Nucleus accumbens (tissue), 56 donors: ENCODE measurements at places on chromosomes 1 and 21.
A peak's percentile ranks its signal among the peaks of the same experiment; 100 is the strongest.

DNA sequence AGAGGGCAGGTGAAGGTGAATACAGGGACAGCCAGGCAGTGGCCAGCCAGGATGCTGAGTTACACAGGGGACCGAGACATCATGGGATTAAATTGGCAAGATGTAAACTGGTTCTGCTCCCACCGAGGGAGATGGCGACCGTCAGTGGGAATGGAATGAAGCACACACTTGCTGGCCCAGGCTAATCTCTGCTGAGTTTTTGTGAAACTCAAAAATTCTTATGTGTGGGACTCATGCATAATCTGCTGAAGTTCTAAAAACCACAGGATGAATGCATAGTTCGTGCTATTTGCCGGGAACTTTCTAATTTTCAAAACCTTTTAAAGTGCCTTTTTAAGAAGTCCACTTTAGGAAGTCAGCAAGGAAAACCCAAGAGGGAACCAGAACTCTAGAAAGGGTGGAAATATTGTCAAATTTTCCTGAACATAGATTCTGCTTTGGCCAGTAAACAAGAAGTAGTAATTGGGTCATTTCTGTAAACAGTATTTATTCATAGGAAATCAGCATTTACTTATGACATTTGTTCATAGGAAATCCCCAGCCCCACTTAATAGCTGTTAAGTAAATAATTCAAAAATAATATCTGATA lies 85.4 kb upstream of the ROR1 start:
- no peak for DNase-seq

DNA sequence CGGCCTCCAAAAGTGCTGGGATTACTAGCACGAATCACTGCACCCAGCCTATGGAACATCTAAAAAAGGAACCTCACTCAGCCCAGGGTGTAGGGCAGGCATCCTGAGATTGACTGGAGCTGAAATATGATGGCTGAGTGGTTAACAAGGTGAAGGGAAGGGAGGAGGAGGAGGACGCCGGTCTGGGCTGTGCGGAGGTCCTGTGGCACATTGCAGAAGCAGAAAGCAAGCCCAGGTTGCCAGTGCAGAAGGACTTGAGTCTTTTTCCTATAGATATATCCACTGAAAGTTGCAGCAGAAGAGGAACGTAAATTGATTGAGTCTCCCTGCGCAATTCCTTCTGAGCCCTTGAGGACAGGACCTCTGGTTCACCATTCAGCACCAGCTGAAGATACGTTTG lies 1.5 kb upstream of the KIF17 start:
- DNase-seq = no peak

- no peak for DNase-seq
Observed at GRCh38 chr1:46406881-46407608, 12.9 kb downstream of the FAAH start.

- no peak for DNase-seq
Observed at GRCh38 chr1:219505886-219506285, 107.0 kb downstream of the ZC3H11B start.

- DNase-seq = no peak
Observed at GRCh38 chr1:6512245-6512907, 20.9 kb upstream of the PLEKHG5 start.

- no peak for DNase-seq
Observed at GRCh38 chr1:186152227-186152619, 222.8 kb downstream of the TPR start.

DNA sequence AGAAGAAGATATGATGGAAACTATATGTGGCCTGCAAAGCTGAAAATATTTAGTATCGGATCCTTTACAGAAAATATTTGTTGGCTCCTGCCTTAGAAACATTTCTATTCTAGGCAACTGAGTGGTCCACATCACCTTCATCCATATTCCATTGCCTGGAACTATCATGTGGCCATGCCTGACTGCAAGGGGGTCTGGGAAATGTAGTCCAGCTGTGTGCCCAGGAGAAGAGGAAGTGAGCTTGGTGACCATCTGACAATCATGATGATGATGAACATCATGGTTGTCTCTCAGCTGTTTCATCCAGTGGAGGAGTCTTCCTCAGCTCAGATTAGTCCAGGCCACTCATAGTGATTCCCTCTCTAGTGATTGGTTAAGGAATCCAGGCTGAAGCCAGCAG lies 61.8 kb upstream of the IFNLR1 start:
- DNase-seq = no peak

DNA sequence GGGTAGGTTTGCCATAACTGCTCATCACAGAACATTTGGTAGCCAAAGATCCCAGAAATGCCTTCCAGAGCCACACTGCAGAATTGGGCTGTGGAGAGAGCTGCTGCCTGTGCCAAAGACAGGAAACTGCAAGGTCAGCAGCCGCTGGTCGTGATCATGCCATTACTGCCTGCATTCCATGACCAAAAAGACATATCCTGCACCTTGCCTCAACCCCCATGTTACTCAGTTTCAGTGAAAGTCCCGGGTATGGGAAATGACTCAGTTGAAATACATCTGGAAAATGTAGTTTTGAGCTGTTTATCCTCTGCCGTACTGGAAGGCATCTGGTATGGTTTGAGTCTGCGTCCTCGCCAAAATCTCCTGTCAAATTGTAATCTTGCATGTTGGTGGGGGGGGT lies 161.7 kb downstream of the FCRL5 start:
- DNase-seq = no peak

GRCh38 chr1:186578325-186579016 lies 101.8 kb downstream of the PTGS2 start:
- no peak for DNase-seq

- DNase-seq = peak; percentile 48
Observed at GRCh38 chr1:3423245-3423829, 31.1 kb upstream of the ARHGEF16 start.

DNA sequence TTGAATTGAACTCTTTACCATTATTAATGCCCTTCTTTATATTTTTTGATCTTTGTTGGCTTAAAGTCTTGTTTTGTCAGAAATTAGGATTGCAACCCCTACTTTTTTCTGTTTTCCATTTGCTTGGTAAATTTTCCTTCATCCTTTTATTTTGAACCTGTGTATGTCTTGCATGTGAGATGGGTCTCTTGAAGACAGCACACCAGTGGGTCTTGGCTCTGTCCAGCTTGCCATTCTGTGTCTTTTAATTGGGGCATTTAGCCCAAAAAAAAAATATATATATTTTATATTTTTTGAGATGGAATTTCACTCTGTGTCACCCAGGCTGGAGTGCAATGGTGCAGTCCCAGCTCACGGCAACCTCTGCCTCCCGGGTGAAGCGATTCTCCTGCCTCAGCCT lies 33.6 kb downstream of the DISC1 start:
- DNase-seq = no peak

GRCh38 chr1:219354962-219355361 lies 181.3 kb downstream of the LYPLAL1 start:
- no peak for DNase-seq

DNA sequence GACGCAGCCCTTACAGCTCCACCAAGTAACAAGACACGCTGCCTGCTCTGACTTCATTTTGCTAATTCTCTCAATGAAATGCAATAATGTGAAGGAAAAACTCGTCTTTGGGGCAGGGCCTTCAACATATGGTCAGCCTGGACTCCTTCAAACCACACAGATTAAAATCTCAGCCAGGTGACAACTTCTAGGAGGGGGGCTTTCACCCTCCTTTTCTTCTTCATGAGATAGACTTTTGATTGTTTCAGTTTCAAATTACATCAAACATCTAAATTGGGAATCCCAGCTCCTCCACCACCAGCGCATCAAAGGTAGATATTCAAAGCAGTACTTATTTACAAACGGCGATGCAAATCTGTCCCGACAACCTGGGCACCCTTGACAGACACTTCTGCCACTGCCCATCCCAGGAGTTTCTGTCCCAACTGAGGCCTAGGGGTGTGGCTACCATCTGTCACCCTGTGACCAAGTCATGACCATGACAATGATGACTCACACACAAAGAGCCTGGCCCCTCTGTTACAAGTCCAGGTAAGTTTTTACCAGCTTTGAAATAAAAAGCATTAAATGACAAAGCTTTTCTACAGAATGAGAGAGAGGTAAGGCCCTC lies 29.7 kb downstream of the SSBP3 start:
- DNase-seq = no peak

DNA sequence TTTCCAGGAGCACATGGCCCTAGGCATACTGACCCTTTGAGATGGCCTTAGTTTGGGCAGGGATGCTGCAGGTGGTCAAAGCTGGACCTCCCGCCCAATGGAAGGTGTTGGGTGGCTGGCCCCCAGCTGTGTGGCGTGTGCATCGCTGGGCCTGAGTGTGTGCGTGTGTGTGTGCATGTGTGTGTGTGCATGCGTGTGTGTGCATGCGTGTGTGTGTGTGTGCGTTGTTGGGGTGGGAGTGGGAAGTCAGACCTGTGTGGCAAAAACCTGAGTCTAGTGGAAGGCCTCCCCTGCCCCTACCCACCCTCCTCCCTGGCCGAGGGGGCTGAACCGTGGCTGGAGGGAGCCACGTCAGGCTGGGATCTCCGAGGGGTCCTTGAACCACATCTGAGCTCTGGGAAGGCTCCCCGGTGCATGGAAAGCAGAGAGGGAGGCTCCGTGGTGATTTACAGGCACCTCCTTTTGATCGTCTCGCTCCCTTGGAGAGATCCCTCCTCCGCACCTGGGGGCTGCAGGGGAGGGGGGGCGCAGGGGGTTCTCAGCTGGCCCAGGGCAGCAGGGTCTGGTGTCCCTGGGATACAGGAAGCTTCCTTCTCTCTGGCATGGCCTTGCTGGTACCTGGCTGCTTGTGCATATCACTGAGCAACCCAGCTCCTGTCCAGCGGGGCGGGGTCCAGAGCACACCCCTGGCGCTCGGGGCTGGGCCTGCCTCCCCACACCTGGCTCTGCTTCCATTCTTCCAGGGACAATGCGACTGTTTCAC lies 124.7 kb upstream of the WNT4 start:
- no peak for DNase-seq

GRCh38 chr1:97814121-97814520 lies 106.7 kb downstream of the DPYD start:
- DNase-seq = no peak

DNA sequence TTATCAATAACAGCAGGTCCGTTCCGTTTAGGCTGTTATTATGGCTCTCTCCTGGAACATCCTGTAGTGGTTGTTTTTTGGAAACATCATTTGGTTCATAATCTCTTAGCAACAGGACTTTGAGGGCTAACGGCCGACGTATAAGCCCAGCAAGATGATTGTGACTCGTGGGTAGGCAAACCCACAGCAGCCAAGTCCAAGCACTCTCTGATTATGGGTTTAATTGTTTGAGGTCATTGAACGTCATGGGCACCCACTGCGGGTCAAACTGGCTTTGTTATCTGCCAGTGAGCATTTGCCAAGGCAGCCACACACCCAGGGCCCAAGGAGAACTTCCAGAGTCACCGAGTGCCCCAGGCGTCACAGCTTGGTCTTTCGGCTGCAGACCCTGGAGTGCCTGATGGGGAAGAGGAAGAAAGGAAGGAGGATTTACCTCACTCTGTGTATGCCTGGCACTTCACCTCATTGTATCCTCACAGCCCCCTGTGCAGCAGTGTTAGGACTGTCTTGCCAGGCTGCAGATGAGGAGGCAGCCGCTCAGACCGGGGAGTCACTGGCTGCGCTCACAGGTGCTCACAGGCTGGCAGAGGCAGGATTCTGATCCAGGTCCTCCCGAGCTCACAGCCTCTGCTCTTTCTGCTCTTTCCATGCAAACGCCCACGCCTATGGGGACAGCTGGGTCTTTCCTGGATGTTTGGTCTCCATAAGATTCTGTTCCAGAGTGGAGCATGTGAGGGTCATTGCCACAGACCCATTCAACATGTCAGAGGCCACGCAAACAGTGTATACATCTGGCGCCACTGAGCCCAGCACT lies 30.8 kb upstream of the EPS8L3 start:
- DNase-seq = no peak

DNA sequence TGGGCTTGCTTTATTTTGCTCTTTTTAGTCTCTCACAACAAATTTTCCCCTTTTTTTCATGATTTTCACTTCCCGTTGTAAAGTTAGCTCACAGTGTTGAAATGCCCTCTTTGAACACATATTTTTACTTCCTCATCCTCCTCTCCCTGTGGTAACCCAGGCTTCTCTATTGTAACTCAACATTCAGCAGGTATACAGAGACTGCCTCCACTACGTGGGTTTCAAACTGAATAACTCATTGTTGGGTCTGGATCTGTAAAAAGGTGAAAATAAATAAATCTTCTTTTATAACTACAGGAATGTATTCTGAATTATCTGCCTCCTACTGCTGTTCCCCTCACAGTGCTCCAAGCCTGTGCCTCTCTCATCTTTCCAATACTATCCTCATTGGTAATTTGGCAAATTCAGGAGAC lies 166.4 kb downstream of the RUNX1 start:
- DNase-seq = no peak

- no peak for DNase-seq
Observed at GRCh38 chr1:156221986-156222692, 9.3 kb downstream of the PMF1 start.

- DNase-seq = peak; percentile 4
Observed at GRCh38 chr1:86419277-86419903, 4.6 kb upstream of the CLCA2 start.

GRCh38 chr1:217562229-217562878 lies 68.5 kb downstream of the GPATCH2 start:
- no peak for DNase-seq

- DNase-seq = no peak
Observed at GRCh38 chr1:215439549-215439948, 127.6 kb upstream of the KCTD3 start.

- no peak for DNase-seq
Observed at GRCh38 chr1:218521414-218522169, 176.5 kb downstream of the TGFB2 start.
